ENCODE measurements at places on chromosomes 3 and 15.

GRCh38 chr3:70249509-70250160, 62.8 kb downstream of the MDFIC2 start:
- DNase-seq: no peak

GRCh38 chr3:124360563-124360962, 368.6 kb upstream of the ROPN1 start:
- DNase-seq: no peak

DNA sequence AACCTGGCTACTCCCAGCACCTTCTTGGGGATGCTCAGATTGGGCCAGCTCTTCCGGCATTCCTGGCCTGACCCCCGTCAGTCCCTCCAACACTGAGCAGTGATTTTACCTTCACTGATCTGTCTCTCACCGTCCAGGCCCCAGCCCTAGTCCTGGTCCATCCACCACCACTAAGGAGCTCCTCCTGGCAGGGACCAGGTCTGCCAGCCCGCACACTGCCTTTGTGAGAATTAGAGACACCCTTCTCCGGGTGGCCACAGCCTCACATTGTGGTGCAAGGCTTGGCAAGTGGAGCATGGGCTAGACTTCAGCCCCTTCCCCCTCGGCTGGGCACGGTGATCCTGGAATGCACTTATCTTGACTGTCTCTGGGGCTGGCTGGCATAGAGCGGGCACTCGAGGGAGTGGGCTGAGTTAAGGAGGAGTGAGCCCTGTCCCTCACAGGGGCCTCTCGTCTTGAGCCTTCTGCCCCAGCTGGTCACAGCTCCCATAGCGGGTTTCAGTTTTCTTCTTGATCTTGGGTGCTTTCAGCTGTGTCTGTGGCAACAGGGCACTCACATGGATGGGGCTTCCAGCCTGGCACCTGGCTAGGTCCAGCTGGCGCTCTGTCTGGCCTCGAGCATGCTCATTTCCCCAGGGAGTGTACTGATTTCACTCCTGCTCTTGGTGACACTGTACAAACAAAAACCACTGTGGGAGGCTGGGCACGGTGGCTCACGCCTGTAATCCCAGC, 53.9 kb downstream of the LINGO1 start:
- DNase-seq: peak; percentile 41

GRCh38 chr3:44237161-44237560, 4.5 kb upstream of the TOPAZ1 start:
- DNase-seq: no peak

DNA sequence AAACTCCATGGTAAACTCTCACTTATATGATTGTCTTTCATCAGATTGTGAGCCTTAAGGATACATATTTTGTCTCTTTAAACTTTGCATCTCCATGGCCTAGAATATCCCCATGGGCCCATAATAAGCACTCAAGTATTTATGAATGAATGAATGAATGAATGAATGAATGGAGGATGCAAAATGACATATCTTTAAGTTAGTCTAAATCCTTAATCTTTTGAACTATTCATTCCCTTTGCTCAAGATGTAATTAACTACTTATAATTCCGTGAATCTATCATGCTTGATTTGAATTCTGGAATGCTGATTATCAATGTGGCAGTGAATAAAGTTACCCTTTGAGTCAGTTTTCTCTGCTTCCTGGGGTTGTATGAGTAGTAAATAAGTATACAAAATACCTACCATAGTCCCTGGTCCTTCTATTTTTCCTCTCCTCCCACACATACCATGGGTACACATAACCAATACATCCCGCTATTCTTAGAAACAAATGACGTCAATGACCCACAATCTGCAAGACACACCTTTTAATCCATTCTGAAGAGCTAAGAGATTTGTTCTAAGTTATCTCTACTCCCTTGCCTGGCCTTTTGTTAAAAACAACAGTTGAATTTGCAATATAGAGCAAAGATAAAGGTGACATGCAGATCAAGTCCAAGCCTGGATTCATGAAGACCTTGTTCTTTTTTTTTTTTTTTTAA, 94.5 kb downstream of the FBN1 start:
- no peak for DNase-seq

Data from NAMALWA (cell line).